GM12892 (cell line): ENCODE measurements at places on chromosomes 12 and 14.

- DNase-seq, result no peak
These were observed 38.2 kb downstream of the RAD52 start for GRCh38 chr12:911191-911826.

GRCh38 chr14:70392676-70393075, 24.2 kb downstream of the SYNJ2BP start:
- no peak for DNase-seq

GRCh38 chr12:94109160-94109559, 39.2 kb upstream of the PLXNC1 start:
- no peak for DNase-seq

- no peak for DNase-seq
These were observed 30.6 kb upstream of the GALNT9 start for GRCh38 chr12:132359971-132360370.

GRCh38 chr12:93425736-93426411, 15.9 kb downstream of the UBE2N start:
- DNase-seq, result no peak

DNA sequence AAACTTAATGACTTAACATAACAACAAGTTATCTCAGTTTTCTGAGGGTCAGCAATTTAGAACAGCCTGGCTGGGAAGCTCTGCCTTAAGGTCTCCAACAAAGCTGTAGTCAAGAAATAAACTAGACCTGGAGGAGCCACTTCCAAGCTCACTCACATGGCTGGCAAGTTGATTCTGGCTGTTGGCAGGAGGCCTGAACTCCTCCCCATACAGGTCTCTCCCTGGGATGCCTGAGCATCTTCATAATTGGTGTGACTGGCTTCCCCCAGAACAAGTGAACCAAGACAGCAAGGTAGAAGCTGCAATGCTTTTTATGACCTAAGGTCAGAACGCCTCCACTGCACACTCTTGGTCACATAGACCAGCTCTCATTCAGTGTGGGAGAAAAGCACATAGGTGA, 128.3 kb downstream of the SAMD4A start:
- no peak for DNase-seq

- DNase-seq, result no peak
These were observed 70.7 kb upstream of the GALNT9 start for GRCh38 chr12:132400011-132400641.

DNA sequence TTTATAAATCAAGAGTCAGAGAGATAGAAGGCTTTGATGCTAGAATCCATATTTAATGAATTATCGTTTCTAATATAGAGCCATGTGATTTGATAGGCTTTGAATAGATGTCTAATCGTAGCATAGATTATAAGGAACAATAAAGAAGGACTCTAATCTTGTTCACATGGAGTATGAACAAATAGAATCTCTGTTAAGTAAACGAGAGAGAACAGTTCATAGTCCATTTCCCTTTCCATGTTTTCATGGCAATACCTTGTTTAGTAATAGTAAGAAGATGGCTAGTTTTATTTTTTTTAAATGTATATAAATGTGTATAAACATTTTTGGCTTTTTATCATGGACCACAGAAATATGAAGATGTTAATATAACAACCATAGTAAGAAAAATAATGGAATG, 32.3 kb upstream of the RAD51AP1 start:
- DNase-seq, result no peak
